ENCODE measurements at places on chromosomes 2 and 18.

DNA sequence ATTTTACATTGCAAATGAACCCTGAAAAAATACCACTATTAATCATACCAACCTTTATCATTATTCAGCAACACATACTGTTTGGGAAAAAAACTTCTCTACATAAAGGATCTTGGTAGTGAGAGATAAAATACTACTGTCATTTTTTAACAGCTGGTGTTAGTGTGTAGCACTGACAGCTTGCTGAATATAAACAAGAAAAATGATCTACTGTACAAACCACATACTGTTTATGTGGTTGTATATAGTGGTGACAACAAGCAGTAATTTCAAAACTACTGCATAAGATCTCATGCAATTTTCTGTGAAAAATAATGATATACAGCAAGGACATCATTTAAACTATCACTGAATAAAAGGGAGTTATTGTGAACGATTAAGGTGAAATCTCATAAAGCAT lies 601.2 kb downstream of the LRP1B start:
- no peak for DNase-seq

GRCh38 chr2:80437959-80438358 lies 133.4 kb upstream of the LRRTM1 start:
- DNase-seq: no peak

DNA sequence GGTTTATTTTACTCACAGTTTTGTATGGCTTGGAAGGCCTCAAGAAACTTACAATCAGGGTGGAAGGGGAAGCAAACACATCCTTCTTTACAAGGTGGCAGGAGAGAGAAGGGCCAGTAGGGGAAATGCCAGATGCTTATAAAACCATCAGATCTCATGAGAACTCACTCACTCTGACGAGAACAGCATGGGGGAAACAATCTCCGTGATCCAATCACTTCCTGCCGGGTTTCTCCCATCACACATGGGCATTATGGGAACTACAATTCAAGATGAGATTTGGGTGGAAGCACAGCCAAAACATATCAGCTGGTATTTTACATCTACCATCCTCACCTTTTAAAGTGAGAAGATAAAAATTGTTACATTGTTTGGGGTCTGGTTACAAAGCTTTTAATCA lies 427.9 kb upstream of the CDH7 start:
- DNase-seq: no peak

GRCh38 chr18:56333839-56334238 lies 304.6 kb downstream of the TXNL1 start:
- peak; percentile 43 for DNase-seq

DNA sequence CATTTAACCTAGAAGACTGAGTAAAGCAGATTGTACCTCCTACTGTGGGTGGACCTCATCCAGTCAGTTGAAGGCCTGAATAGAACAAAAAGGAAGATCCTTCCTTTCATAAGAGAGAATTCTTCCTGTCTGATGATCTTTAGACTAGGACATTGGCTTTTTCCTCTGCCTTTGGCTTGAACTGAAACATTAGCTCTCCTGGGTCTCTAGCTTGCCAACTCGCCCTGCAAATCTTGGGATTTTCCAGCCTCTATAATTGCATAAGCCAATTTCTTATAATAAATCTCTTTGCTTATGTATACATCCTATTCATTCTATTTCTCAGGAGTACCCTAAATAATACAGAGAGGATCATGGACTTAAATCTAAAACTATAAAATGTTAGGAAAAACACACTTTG lies 6.2 kb upstream of the KDSR start:
- DNase-seq: no peak

DNA sequence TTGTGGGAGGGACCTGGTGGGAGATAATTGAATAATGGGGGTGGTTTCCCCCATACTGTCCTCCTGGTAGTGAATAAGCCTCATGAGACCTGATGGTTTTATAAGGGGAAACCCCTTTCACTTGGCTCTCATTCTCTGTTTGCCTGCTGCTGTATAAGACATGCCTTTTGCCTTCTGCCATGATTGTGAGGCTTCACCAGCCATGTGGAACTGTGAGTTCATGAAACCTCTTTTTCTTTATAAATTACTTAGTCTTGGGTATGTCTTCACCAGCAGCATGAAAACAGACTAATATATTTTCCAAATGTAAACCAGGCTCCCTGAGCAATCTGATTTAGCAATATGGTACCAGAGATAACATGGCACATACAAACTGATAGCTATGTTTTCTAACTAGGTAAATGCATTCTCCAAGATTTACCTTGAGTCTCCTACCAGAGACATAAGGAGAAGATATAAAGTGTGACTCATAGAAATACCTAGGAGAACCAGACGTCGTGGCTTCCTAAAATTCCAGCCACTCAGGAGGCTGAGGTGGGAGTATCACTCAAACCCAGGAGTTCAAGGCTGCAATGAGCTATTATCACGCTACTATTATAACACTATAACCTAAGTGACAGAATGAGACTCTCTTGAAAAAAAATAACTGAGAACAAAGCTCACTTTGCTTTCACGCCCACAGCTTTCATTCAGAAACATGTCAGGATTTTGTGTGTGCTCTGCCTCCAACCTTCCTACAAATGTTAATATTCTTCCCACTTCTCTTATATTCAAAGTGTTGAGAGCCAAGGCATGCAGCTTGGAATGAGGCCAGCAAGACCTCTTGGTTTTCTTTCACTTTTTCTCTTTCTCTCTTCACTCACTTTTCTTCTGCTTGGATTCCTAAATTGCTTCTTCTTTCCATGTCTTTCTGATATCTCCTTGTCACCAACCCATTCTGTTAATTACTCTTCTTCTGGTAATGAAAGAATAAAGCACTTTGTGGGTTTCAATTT lies 263.9 kb upstream of the UBE2E3 start:
- no peak for DNase-seq

DNA sequence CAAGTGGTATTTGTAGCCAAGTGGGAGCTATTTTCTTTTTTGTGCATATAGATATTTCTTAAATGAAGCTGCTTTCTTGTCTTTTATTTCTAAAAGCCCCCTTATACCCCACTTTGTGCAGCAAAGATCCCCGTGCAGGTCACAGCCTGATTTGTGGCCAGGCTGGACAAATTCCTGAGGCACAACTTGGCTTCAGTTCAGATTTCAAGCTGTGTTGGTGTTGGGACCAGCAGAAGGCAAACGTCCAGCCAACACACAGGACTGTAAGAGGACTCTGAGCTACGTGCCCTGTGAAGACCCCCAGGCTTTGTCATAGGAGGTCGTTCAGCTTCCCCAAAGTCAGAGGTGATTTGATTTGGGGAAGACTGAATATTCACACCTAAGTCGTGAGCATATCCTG lies 21.9 kb downstream of the FOSL2 start:
- DNase-seq: no peak

DNA sequence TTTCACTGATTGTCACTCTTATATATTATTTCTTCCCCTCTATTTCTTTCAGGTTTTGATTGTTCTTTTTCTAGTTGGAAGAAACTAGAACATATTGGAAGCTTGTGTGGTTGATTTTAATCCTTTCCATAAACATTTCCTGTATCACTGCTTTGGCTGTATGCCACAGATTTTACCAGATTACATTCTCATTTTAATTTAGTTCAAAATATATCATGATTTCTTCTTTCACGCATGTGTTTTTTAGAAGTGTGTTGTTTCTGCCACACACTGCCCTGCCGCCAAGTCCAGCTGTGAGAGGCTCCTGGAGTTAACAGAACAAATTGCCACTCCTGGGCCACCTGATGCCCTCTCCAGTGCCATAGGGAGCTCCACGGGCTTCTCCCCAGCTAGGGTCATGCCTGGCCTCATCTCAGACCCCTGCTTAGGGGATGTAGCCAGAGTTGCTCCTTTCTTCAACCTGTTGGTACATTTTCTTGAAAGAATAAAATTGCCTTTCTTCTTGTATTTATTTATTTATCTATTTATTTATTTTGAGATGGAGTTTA lies 206.2 kb upstream of the COPS8 start:
- no peak for DNase-seq

GRCh38 chr18:70506511-70506910 lies 217.7 kb downstream of the SOCS6 start:
- DNase-seq: no peak

- no peak for DNase-seq
Measured at GRCh38 chr2:108446703-108447102, 2.3 kb upstream of the GCC2 start.

DNA sequence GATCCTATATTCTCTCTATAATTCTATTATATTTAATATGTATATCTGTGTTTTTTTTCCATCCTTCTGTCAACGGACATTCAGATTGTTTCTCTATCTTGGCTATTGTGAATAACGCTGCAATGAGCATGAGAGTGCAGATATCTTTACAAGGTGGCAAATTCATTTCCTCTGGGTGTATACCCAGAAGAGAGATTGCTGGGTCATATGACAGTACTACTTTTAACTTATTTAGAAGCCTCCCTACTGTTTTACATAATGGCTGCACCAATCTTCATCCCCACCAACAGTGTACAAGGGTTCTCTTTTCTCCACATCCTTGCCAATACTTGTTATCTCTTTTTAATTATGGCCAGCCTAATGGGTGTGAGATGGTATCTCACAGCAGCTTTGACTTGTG lies 66.5 kb downstream of the TSPYL6 start:
- no peak for DNase-seq

Measured in epithelial cell of esophagus (primary cell).